ENCODE measurements at places on chromosomes 4 and X.

GRCh38 chrX:107775000-107775733 lies 420 bp downstream of the TSC22D3 start:
- no peak for DNase-seq

GRCh38 chr4:93730760-93731159 lies 97.8 kb upstream of the ATOH1 start:
- no peak for DNase-seq

- DNase-seq: no peak
Observed at GRCh38 chrX:72089254-72089653, 42.5 kb downstream of the RTL5 start.

DNA sequence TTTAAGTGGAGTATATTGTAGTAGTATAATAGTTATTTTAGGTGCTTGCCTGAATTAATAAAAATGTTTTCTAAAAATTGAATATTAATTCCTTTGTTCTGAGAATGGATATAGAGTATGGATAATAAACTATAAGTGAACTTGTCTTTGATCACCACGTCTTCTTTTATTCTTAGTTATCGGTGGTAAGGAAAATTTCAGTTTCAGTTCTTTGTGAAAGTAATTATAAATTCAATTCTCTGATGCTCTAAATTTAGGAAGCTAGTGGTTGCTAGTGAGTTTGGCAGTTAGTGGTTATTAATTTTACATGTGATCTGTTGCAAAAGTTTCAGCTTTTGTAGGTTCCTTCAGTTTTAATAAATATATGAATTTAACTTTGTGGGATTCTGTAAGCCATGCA lies 30.8 kb downstream of the MRPL1 start:
- no peak for DNase-seq

GRCh38 chrX:154750301-154751202 lies at the start of gene GAB3:
TSS of gene GAB3 (minus strand) at chrX:154751077. CDS start at chrX:154751025, 52 bp downstream.
- DNase-seq: peak; percentile 20

DNA sequence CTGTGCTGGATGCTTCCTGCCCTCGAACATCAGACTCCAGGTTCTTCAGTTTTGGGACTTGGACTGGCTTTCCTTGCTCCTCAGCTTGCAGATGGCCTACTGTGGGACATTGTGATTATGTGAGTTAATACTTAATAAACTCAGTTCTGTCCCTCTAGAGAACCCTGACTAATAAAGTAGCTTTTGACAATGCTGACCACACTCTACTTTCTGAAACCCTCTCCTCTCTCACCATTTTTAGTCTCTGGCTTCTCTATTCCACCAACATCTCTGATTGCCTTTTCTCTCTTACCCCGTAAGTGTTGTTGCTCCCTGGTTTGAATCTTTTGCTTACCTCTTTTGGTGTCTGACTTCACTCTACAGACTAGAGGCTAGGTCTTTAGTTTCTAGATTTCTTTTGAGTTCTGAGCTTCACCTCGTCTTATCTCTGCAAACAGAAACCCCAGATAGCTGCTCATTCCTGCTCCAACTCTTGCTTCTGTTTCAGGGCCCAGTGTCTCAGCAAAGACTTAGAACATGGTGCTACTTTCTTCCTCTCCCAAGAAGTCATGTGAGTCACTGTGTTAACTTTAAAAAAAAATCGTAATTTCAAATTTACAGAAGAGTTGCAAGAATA lies 11.4 kb downstream of the TMSB4X start:
- DNase-seq: no peak

DNA sequence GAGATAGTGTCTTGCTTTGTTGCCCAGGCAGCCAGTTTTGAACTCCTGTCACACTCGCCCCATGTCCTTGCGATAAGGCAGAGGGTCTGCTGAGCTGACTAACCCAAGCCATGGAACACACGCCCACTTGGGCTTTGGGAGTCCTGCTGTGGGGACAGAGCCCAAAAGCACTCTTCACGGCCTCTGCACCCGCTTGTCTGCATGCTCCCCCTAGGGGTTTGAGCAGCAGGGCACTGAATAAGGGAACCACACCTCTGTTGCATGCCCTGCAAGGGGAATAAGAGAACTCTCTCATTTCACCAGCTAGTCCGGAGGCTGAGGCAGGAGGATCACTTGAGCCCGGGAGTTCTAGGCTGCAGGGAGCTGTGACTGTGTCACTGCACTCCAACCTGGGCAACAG lies 166.0 kb downstream of the STAG2 start:
- no peak for DNase-seq

Data from stimulated activated CD4-positive, alpha-beta T cell treated with anti-CD3 and anti-CD28 coated beads, Interleukin-1b, Interleukin-23, amount 100 ng/mL, for 4 hours (primary cell).